ENCODE measurements at places on chromosomes 2 and 18. TPM values are rescaled to one million over a fixed set of nuclear protein-coding genes. Genes with fewer than 3 reads are reported as not detected.

KYNU gene
- not detected for total RNA-seq

GPR17 gene
- not detected for total RNA-seq

FEV gene
- total RNA-seq: not detected

SPEG gene
- 62.9 TPM for total RNA-seq

HDLBP gene
- 1,131 TPM for total RNA-seq

DLGAP1 gene
- 6.0 TPM for total RNA-seq

SKA1 gene
- total RNA-seq: 4.3 TPM

- H3K36me3 ChIP-seq: no peaks in the 10 kb centered on the region
- no peak overlapping the region for H3K27ac ChIP-seq
- H3K27me3 ChIP-seq: peaks cover 19% of the 10 kb centered on the region
- peaks cover 3% of the 10 kb centered on the region for H3K4me1 ChIP-seq
- H3K4me3 ChIP-seq: no peak overlapping the region
- no peak for DNase-seq
Observed at GRCh38 chr2:40721595-40721994, 269.7 kb upstream of the SLC8A1 start.

GRCh38 chr2:45886171-45886663, 234.7 kb downstream of the PRKCE start:
- peaks cover 25% of the 10 kb centered on the region for H3K4me1 ChIP-seq
- H3K36me3 ChIP-seq: no peaks in the 10 kb centered on the region
- H3K27me3 ChIP-seq: no peaks in the 10 kb centered on the region
- no peak overlapping the region for H3K4me3 ChIP-seq

- H3K36me3 ChIP-seq: no peaks in the 10 kb centered on the region
- no peak for DNase-seq
- H3K27ac ChIP-seq: no peak overlapping the region
- H3K4me1 ChIP-seq: no peaks in the 10 kb centered on the region
Observed at GRCh38 chr2:51025906-51026555, 5.9 kb downstream of the NRXN1 start.

DNA sequence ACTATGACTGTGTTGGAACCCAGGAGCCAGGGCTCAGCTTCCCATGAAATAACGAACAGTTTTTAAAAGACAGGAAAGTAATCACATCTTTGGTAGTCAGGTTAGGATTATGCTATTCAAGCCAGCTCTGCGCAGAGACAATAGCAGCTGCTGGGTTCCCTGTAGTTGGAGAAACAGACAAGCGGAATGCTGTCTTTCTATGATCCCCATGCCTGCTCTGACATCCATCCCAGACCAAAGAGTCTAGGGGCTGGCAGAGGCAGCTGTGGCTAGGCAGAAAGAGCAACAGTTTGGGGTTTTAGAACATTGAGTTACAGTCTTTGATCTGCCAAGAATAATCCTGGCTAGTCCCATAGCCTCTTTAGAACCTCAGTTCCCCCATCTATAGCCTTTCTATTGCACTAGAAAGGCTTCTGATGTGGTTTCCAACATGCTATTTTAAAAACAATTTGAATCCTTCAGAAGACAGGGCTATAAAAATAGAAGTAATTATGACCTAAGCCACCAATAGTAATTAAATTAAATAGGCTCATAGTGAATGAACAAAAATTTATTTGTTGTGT, 146.8 kb downstream of the MTX2 start:
- peaks cover 13% of the 10 kb centered on the region for H3K27me3 ChIP-seq
- H3K36me3 ChIP-seq: no peaks in the 10 kb centered on the region
- no peak overlapping the region for H3K27ac ChIP-seq
- H3K4me1 ChIP-seq: peaks cover 22% of the 10 kb centered on the region
- no peak overlapping the region for H3K4me3 ChIP-seq

DNA sequence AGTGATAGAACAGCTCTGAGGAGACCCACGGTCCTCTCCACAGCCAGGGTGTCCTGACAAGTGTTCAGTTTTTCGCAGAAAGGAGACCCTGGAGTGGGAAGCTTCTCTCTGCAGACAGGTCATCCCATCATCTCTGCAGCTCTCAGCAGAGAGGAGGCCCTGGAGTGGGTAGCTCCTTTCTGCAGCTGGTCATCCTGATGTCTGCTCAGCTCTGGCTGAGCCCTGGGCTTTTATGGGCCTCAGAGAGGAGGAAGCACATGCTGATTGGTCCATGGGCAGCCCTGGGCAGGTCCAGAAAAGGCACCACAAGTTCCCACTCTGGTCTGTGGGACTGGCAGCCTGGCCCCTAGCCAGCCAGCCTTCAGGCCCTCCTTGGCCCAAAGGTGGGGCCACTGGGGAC, 72.3 kb upstream of the ST3GAL5 start:
- H3K36me3 ChIP-seq: peaks cover 2% of the 10 kb centered on the region
- no peak overlapping the region for H3K27ac ChIP-seq
- no peak for DNase-seq

DNA sequence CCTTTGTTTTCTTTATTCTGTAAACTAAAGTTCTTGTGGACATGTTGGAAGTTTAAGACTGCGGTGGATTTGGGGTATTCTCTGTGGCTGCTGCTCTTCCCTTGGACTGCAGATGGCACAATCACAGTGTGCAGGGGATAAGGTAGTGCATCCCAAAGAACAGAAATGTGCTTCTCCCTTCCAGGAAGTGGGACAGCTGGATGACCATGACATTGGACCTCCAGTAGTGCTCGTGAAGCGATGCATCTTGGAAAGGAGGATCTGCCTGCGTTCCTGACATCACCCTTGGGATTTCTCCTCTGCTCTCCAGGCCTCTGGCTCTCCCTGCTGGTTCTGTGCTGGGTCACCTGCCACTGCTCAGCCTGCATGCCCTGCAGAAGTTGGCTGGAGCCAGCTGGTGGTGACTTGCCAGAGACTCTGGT, 109.9 kb downstream of the SLC4A3 start:
- no peaks in the 10 kb centered on the region for H3K36me3 ChIP-seq
- peaks cover 3% of the 10 kb centered on the region for H3K27me3 ChIP-seq
- no peak overlapping the region for H3K4me3 ChIP-seq

- no peak for DNase-seq
- H3K27me3 ChIP-seq: no peaks in the 10 kb centered on the region
- no peaks in the 10 kb centered on the region for H3K36me3 ChIP-seq
- H3K4me3 ChIP-seq: no peak overlapping the region
Observed at GRCh38 chr18:41754332-41754731, 200.7 kb upstream of the PIK3C3 start.

DNA sequence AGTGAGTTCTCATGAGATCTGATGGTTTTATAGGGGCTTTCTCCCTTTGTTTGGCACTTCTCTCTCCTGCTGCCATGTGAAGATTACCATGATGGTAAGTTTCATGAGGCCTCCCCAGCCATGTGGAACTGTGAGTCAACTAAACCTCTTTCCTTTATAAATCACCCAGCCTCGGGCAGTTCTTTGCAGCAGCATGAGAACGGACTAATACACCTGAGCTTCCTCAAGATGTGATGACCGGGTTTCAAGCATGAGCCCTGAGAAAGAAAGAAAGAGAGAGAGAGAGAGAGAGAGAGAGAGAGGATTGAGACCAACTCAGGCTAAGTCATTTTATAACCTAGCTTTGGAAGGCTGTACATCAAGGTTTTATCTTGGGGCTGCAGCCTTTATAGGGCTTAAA, 167.7 kb upstream of the SERPINE2 start:
- no peak overlapping the region for H3K27ac ChIP-seq
- no peaks in the 10 kb centered on the region for H3K4me1 ChIP-seq
- no peaks in the 10 kb centered on the region for H3K36me3 ChIP-seq
- no peak for DNase-seq
- H3K4me3 ChIP-seq: no peak overlapping the region
- H3K27me3 ChIP-seq: no peaks in the 10 kb centered on the region

DNA sequence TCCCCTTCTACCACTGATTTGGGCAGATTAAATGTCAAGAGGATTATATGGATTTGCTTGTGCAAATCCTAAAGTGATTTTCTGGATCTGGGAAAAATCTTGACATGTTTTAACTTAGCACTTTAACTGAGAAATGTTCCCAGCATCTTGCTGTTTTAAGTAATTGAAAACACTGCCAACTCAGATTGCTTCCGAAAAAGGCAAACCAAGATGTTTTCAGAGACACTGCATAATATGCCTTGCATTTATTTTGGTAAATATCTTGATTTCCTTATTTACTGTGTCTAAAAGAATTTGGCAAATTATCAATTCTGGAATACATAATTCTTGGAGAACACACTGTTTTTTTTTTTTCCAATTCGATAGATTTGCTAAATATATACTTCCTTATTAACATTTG, 385.0 kb upstream of the FAM98A start:
- no peaks in the 10 kb centered on the region for H3K4me1 ChIP-seq
- H3K27ac ChIP-seq: no peak overlapping the region
- H3K27me3 ChIP-seq: peaks cover 2% of the 10 kb centered on the region
- no peak for DNase-seq
- no peaks in the 10 kb centered on the region for H3K36me3 ChIP-seq
- no peak overlapping the region for H3K4me3 ChIP-seq

- no peak overlapping the region for H3K4me3 ChIP-seq
- DNase-seq: no peak
Observed at GRCh38 chr2:167962436-167963226, 284.8 kb downstream of the STK39 start.

DNA sequence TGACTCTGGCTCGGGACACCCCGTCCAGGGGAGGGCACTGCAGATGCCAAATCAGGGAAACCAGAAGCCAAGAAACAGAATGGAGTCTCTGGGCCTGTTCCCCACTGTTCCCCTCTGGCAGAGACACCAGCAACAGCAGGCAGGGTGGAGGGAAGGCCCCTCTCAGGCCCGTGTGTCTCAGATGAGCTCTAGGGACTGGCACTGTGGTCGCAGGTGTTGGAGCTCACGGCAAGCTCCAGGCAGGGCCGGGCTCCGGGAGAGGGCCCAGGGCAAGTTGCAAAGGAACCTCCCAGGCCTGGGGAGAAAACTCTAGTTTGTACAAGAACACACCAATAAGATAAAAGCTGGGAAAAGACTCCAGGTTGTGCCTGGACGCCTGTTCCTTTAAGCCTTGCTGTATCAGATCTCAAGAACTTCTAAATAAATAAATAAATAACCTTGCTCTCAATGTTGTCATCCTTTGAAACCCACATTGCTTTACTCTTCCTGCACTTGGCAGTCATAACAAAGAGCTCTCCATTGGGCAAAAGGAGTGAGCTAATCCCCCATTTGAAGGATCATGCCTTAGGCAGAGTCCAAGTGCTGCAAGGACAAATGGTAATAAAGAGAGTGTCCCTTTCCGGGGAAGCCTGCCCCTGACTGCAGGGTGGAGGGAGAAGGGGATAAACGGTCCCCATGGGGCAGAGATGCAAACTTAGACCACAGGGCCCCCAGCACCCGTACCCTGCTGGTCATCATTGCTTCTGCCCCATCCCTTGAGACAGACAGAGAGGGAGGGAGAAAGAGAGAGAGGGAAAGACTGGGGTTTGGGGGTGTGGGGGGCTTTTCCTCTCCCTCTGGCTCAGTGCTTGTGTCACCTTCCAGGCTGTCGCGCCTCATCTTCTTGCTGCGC, 33.3 kb downstream of the CNGA3 start:
- peaks cover 48% of the 10 kb centered on the region for H3K27me3 ChIP-seq
- H3K36me3 ChIP-seq: peaks cover 3% of the 10 kb centered on the region
- H3K27ac ChIP-seq: no peak overlapping the region
- no peaks in the 10 kb centered on the region for H3K4me1 ChIP-seq
- no peak overlapping the region for H3K4me3 ChIP-seq

DNA sequence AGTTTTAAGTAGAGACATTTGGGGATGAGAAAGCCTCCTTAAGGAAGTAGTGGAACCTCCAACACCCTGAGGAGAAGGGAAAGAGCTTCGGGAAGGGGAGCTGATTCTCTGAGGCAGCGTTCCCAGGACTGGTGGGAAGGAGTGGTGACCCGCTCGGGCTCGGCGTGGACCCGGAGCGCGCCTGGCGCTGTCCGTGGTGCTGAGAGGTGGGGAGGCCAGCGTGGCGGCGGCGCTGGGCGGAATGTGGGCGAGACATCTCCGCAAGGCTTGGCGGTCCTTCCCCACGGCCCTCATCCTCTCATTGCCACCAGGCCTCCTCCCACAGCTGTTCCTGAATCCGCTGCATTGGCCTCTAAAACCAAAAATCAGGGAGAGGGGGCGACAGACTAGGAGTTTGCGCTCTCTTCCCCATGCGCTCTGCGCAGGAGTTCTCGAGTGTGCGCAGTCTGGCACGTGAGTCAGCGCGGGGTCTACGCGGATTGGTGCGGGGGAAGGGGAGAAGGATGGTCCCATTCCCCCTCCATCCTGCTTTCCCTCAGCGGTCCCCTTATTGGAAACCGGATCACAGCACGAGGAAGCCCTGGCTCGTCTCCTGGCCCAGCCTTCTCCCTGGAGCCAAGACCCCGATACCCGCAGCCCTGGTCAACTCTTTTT, 857 bp downstream of the RESP18 start:
- peaks cover 2% of the 10 kb centered on the region for H3K4me1 ChIP-seq
- H3K4me3 ChIP-seq: no peak overlapping the region
- no peak for DNase-seq
- H3K27me3 ChIP-seq: peaks cover 85% of the 10 kb centered on the region
- no peak overlapping the region for H3K27ac ChIP-seq

- peaks cover 1% of the 10 kb centered on the region for H3K36me3 ChIP-seq
- H3K27ac ChIP-seq: no peak overlapping the region
- H3K4me3 ChIP-seq: peak overlapping the region; percentile 70
- peaks cover 10% of the 10 kb centered on the region for H3K4me1 ChIP-seq
- no peak for DNase-seq
- H3K27me3 ChIP-seq: peaks cover 80% of the 10 kb centered on the region
Observed at GRCh38 chr2:134718023-134718816, 580 bp downstream of the TMEM163 start.

- H3K4me1 ChIP-seq: peaks cover 4% of the 10 kb centered on the region
- H3K27ac ChIP-seq: no peak overlapping the region
- H3K27me3 ChIP-seq: no peaks in the 10 kb centered on the region
Observed at GRCh38 chr2:54187331-54187730, 68.7 kb downstream of the TSPYL6 start.

- H3K4me1 ChIP-seq: peaks cover 13% of the 10 kb centered on the region
- H3K4me3 ChIP-seq: no peak overlapping the region
- H3K27ac ChIP-seq: no peak overlapping the region
Observed at GRCh38 chr2:224173210-224173609, 134.1 kb upstream of the SERPINE2 start.

DNA sequence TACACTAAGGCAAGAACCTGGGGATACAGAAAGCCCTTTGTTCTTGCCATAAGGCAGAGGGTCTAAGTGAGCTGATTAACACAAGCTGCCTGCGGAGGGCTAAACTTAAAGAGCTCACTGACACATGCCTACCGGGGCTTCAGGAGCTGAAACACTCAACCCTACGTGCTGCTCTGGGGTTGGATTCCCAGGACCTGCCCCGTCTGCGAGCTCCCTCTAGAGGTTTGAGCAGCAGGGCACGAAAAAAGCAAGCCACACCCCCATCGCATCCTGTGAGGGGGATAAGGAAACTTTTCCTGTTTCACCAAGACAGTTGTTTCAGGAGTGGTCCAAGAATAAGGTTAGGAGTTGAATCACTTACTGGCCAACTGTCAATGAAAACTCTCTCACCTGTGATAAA, 562.1 kb downstream of the TMX3 start:
- H3K27me3 ChIP-seq: no peaks in the 10 kb centered on the region
- H3K36me3 ChIP-seq: peaks cover 2% of the 10 kb centered on the region
- H3K27ac ChIP-seq: no peak overlapping the region
- peaks cover 6% of the 10 kb centered on the region for H3K4me1 ChIP-seq
- peak; percentile 39 for DNase-seq
